Nephron progenitor cell (in vitro differentiated cells): ENCODE measurements at places on chromosomes 5 and 9.
A peak's percentile ranks its signal among the peaks of the same experiment; 100 is the strongest.

GRCh38 chr9:88766778-88767503 lies 224.3 kb upstream of the S1PR3 start:
- DNase-seq = no peak
- H3K27ac ChIP-seq = no peak overlapping the region
- no peak overlapping the region for H3K4me3 ChIP-seq
- no peaks in the 10 kb centered on the region for H3K27me3 ChIP-seq
- H3K4me1 ChIP-seq = peaks cover 4% of the 10 kb centered on the region

DNA sequence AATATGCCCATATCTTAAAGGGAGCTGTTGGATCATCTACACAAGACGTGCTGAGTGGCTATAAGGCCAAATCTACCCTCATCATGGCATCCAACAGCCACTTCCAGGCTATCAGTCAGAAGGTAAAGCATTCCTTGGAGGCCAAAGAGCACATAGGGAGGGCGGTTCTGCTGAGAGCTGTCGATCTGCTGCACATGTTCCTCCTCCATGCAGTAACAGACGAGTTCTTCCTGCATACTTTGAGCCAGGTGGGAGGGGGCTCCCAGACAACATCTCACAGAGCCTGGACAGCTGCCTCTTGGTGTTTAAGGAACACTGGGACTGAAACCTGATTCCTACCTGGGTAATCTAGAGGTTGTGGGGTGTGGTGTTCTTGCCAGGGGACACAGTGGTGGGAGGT lies 93.3 kb upstream of the RAI14 start:
- H3K27me3 ChIP-seq = peaks cover 13% of the 10 kb centered on the region
- H3K4me1 ChIP-seq = peaks cover 21% of the 10 kb centered on the region
- H3K36me3 ChIP-seq = no peaks in the 10 kb centered on the region
- H3K4me3 ChIP-seq = no peak overlapping the region
- H3K27ac ChIP-seq = no peak overlapping the region

DNA sequence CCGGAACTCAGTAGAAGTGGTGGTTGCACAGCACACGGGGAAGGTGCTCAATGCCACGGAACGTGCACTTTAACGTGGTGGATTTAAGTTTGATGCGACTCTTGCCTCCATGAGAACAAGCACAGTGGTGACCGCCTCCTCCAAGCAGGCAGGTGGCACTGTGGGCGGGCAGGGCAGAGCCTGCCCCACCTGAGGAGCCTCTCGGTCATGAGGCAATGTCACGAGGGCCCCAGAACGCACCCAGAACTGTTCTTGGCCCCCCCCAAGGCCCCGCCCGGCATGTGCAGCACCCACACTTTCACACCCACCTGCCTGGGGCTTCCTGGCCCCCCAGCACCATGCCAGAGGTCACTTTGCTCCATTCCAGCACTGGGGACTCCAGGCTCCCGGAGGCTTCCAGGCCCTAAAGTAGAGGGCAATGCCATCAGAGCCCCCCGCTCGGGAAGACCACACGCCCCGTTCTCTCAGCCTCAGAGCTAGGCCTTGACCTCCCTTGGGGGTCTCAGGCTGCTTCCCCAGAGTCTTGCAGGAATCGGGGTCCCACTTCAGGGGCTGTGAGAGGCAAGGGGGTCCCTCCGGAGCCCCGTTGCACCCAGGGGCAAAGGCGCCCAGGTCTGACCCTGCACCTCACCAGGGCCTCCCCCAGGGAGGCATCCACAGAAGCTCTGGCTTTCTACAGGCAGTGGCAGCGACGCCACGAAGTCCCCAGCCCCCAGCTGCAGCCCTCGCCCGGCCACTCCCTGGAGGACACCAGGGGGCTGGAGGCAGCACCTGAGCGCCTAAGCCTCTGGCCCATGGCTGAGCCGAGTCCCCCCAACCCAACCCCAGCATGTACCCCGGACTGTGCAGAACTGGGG lies 14.0 kb downstream of the CCDC187 start:
- DNase-seq = no peak
- no peak overlapping the region for H3K27ac ChIP-seq
- no peaks in the 10 kb centered on the region for H3K36me3 ChIP-seq
- no peak overlapping the region for H3K4me3 ChIP-seq

GRCh38 chr5:71492817-71493615 lies 37.6 kb downstream of the BDP1 start:
- no peak overlapping the region for H3K27ac ChIP-seq
- H3K4me1 ChIP-seq = no peaks in the 10 kb centered on the region
- no peak for DNase-seq
- H3K36me3 ChIP-seq = peaks cover 75% of the 10 kb centered on the region
- no peaks in the 10 kb centered on the region for H3K27me3 ChIP-seq
- no peak overlapping the region for H3K4me3 ChIP-seq

GRCh38 chr5:139915834-139916233 lies 120.2 kb downstream of the PSD2 start:
- DNase-seq = no peak
- no peaks in the 10 kb centered on the region for H3K36me3 ChIP-seq
- no peaks in the 10 kb centered on the region for H3K4me1 ChIP-seq
- H3K27me3 ChIP-seq = peaks cover 46% of the 10 kb centered on the region

DNA sequence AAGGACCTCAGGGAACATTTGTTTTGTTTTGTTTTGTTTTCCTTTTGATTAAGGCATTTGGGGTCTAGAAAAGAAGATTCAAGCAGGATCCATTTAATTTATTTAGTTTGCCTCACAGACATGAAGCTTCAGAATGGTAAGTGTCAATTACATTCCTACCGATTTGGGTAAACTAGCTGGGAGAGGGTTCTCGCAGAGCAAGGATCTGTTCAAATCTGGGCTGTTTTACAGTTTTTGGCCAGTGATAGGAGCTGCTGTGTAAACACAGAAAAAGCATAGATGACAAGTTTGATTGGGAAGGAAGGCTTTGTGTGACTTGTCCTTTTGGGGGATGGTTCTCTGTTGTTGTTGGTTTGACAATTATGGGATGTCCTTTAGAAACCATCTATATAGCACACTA lies 470.3 kb upstream of the WWC1 start:
- H3K4me1 ChIP-seq = peaks cover 33% of the 10 kb centered on the region
- H3K4me3 ChIP-seq = no peak overlapping the region
- H3K27me3 ChIP-seq = peaks cover 10% of the 10 kb centered on the region
- DNase-seq = no peak

- no peak overlapping the region for H3K27ac ChIP-seq
- peaks cover 21% of the 10 kb centered on the region for H3K4me1 ChIP-seq
- no peak for DNase-seq
Measured at GRCh38 chr5:111068213-111068612, 3.3 kb upstream of the TSLP start.

- H3K36me3 ChIP-seq = no peaks in the 10 kb centered on the region
- H3K27me3 ChIP-seq = peaks cover 23% of the 10 kb centered on the region
Measured at GRCh38 chr5:132283423-132284043, 10.7 kb upstream of the SLC22A4 start.

DNA sequence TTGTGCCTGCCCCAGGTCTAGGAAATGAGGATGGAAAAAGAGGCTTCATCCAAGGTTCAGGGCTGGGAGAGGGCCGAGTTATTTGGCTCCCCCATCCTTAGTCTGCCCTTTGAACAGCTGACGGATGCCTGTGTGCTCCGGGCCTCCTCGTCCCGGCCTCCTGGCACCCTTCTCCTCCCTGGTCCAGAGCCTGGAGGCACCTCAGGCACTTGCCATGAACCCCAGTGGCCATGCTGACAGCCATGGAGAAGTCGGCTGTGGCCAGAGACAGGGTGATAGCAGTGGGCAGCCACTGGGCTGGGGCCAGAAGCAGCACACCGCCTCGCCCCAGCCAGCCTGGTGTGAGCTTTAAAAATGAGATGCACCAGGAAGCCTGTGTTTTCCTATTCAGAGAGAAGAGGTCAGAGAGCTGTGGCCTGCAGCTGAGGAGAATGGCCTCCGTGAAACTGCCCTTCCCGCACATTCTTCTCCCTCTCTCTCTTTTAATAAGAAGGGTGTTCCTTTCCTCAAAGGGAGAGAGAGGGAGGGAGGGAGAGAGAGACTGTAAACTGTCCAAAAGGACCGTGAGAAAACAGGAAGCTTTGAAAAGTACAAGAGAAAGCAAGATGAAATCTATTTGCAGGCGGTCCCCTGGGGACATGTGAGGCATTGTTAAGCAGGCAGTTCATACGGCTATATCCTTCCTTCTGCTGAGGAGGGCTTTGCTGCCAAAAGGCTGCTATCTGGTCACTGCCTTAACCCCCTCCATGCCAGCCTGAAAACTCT lies 55.3 kb downstream of the ZNF366 start:
- no peaks in the 10 kb centered on the region for H3K36me3 ChIP-seq
- H3K4me1 ChIP-seq = peaks cover 34% of the 10 kb centered on the region
- peak overlapping the region; percentile 97 for H3K27ac ChIP-seq

- peaks cover 18% of the 10 kb centered on the region for H3K4me1 ChIP-seq
- H3K27me3 ChIP-seq = no peaks in the 10 kb centered on the region
- no peaks in the 10 kb centered on the region for H3K36me3 ChIP-seq
- no peak for DNase-seq
- peak overlapping the region; percentile 63 for H3K27ac ChIP-seq
Measured at GRCh38 chr5:109455598-109456096, 45.9 kb upstream of the PJA2 start.

DNA sequence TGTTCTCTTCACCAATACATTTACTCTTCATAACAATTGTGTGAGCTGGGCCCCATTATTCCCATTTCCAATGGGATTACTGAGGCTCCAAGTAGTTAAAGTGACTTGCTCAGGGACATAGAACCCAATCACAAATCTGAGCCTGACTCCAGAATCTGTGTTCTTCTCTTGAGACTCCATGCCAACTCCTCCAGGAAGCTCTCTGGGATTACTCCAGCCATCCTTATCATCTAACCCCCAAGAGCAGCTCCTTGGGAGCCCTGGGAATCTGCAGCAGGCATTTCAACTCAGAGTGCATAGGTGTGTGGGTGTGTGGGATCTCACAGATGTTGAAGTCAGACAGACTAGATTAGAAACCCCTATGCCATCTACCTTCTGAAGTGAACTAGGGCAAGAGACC lies 131.4 kb upstream of the BOD1 start:
- peaks cover 56% of the 10 kb centered on the region for H3K4me1 ChIP-seq
- H3K36me3 ChIP-seq = no peaks in the 10 kb centered on the region
- DNase-seq = no peak

- no peaks in the 10 kb centered on the region for H3K27me3 ChIP-seq
- DNase-seq = no peak
- peak overlapping the region; percentile 71 for H3K27ac ChIP-seq
- no peak overlapping the region for H3K4me3 ChIP-seq
Measured at GRCh38 chr5:71810471-71811195, 91.6 kb downstream of the CARTPT start.

- no peak for DNase-seq
- peaks cover 12% of the 10 kb centered on the region for H3K4me1 ChIP-seq
Measured at GRCh38 chr5:93364378-93364777, 216.6 kb downstream of the NR2F1-AS1 start.

DNA sequence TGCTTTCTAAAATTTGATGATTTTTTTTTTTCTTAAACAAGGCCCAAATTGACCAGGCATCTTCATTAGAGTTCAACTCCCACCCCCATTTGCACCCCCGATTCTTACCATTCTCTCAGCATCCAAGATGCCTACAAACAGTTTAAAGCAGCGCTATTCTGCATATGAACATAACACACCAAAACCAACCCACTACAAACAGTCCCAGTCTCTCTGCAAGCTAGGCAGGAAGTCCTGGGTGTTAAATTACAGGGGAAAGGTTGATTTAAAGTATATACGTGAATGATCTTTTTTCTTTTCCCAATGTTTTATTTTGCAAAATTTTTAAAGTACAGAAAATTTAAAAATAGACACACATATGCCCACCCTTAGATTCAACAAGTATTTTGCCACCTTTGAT lies 127.0 kb downstream of the ADAMTS12 start:
- H3K27ac ChIP-seq = no peak overlapping the region
- peak overlapping the region; percentile 3 for H3K4me3 ChIP-seq
- H3K27me3 ChIP-seq = peaks cover 2% of the 10 kb centered on the region
- no peaks in the 10 kb centered on the region for H3K36me3 ChIP-seq
- peaks cover 68% of the 10 kb centered on the region for H3K4me1 ChIP-seq

DNA sequence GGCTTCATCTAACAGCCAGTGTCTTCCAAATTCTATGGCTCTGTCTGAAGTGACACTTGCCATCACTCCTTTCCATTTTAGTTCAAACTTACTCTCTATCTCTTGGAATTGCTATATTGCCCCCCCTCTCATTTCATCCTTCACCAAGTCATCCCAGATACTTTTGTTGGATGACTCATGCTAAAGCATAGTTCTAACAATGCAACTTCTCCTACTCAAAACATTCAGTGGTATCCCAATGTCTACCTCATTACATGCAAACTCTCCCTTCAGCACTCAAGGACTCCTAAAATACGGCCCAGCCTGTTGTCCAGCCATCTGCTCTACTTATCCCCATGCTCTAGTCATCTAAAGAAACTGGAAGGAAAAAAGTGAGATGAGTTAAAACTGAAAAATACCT lies 171.6 kb downstream of the RASEF start:
- no peak overlapping the region for H3K4me3 ChIP-seq
- DNase-seq = no peak
- H3K27ac ChIP-seq = no peak overlapping the region
- no peaks in the 10 kb centered on the region for H3K36me3 ChIP-seq
- H3K4me1 ChIP-seq = peaks cover 32% of the 10 kb centered on the region
- H3K27me3 ChIP-seq = no peaks in the 10 kb centered on the region

- DNase-seq = no peak
- H3K4me1 ChIP-seq = peaks cover 4% of the 10 kb centered on the region
- H3K36me3 ChIP-seq = no peaks in the 10 kb centered on the region
- no peak overlapping the region for H3K27ac ChIP-seq
- no peak overlapping the region for H3K4me3 ChIP-seq
Measured at GRCh38 chr5:118580949-118581348, 407.4 kb downstream of the DTWD2 start.

DNA sequence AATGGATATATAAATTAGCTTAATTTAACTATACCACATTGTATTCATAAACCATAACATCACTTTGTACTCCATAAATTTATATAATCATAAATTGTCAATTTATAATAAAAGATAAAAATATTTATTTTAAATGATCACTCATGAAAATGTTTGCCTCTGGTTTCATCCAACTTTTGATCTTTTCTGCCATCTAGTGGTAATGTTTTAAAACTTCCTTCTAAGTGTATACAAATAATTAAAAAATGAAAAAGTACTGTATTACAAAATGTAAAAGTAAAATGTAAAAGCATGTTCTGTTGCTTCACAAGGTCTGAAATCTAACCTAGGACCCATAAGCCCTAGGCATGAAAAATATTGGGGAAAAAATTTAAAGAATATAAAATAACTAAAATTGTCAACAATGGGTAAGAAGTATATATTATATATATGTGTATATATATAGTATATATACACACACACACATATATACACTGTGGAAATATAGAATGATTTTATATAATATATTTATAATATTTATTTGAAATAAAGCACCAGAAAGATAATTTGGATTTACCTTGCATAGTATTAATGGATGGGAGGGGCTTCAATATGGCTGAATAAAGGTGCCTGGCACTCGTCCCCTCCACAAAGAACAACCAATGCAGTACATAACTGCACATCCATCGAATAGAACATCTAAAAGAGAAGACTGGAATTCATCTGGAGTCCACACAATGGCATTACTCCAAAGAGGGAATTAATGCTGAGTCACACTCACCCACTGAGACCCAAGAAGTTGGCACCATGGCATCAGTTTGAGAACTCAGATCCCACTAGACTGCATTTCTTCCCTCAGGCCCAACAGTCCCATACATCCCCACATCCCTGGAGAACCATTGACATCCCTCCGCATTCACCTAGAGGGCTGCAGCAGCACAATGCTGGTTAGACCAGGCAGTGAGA lies 32.5 kb downstream of the ANXA1 start:
- no peaks in the 10 kb centered on the region for H3K36me3 ChIP-seq
- no peak for DNase-seq
- no peaks in the 10 kb centered on the region for H3K27me3 ChIP-seq
- H3K27ac ChIP-seq = no peak overlapping the region

GRCh38 chr5:38207343-38207742 lies 51.0 kb upstream of the EGFLAM start:
- no peaks in the 10 kb centered on the region for H3K4me1 ChIP-seq
- peaks cover 3% of the 10 kb centered on the region for H3K27me3 ChIP-seq
- no peak overlapping the region for H3K27ac ChIP-seq
- H3K4me3 ChIP-seq = no peak overlapping the region
- H3K36me3 ChIP-seq = no peaks in the 10 kb centered on the region
